Hematopoietic multipotent progenitor cell treated with erythropoietin and hydrocortisone succinate and interleukin-3 and kit ligand, for 4 days (in vitro differentiated cells): ENCODE measurements at places on chromosomes 3 and 15.
A peak's percentile ranks its signal among the peaks of the same experiment; 100 is the strongest.

DNA sequence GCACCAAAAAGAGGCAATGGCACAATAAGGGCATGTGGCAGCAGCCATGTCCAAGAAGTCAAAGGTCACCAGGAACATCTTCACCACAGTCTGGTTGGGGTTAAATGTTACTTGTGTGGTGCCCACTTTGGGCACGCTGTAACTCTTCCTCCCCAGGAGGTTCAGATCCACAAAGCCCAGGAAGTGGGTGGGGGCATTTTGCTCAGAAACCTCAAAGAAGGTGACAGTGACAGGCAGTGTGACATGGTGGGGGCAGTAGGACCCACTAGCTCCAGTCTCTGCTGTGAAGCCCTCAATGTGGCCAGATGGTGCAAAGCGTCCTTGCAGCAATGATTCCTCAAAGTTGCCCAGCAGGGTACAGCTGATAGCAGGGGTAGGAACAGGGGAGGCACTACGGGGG is 5.8 kb downstream of the ZNF80 start:
- DNase-seq: no peak

- DNase-seq: peak; percentile 90
Measured at GRCh38 chr3:16546186-16547010, 32.9 kb upstream of the RFTN1 start.

DNA sequence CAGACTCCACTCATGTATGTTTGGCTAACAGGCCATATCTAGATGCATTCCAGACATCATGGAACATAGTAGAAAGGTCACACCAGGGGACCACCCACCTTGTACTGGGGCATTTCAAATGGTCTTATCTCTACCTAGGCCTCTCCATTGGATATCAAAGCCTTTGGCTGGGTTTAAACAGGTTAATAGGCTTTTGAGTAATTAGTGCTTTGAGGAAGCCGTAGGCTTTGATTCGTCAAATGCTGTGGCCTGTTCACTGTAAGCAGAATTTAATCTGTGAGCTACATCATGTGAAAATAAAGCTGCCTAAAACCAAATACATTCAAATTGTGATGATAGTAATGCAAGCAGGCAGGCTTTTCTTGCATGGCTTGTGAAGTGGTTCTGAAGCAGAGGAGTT is 129.5 kb downstream of the ST8SIA2 start:
- DNase-seq: no peak

- peak; percentile 27 for DNase-seq
Measured at GRCh38 chr15:90557186-90558084, 27.7 kb downstream of the CRTC3 start.

GRCh38 chr15:49492830-49493229 is 69.8 kb downstream of the FGF7 start:
- peak; percentile 18 for DNase-seq

- DNase-seq: no peak
Measured at GRCh38 chr3:97464035-97464434, 300.5 kb upstream of the ARL6 start.

GRCh38 chr3:154872074-154872473 is 208.0 kb upstream of the MME start:
- DNase-seq: no peak

- peak; percentile 71 for DNase-seq
Measured at GRCh38 chr15:64222573-64223366, 59.9 kb upstream of the PPIB start.

GRCh38 chr3:45473841-45474240 is 85.5 kb downstream of the LARS2 start:
- no peak for DNase-seq

GRCh38 chr3:64093825-64094712 is 70.8 kb upstream of the PSMD6 start:
- no peak for DNase-seq

DNA sequence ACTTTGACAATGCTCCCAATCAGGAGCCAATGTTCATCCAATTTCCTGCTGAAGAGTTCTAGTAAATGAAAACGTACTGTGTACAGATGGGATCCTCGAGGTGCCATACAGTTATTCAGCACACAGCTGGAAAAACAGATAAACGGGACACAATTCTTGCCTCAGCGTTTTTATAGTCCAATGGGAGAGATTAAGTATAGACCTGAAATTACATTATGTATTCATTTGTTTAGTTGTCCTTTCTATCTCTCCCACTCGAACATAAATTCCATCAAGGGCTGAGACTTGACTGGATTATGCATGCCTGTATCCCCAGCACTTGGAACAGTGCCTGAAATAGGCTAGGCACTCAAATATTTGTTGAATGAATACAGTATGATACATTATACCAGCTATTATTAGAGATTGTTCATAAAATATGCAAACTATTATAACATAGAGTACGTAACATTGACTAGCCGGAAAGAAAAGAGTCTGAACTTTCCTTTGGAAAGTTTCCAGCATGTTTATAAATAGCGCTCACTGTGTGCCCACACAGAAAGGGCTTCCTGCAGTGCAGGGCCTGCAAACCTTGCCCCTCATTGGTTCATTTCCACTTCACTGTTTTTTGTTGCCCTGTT is 27.4 kb upstream of the SNTN start:
- no peak for DNase-seq

GRCh38 chr15:70703096-70703878 is 60.1 kb downstream of the UACA start:
- no peak for DNase-seq

DNA sequence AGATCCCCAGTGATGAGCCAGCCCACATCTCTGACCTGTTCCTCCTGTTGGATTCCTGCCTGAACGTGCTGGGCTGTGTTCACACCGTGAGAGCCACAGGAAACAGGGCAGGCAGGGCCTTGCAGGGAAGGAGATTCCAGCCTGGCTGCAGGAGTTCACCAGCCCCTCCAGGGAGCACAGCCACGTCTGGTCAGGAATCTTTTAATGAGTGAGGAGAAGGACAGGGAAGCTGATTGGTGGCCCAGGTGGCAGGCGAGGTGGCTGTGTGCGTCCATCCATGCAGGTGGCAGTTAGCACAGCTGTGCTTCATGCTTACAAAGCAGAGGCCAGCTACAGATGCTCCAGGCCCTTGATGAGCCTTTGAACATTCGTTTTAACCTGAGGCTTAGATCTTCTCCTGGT is 10.5 kb downstream of the LRRK1 start:
- no peak for DNase-seq

DNA sequence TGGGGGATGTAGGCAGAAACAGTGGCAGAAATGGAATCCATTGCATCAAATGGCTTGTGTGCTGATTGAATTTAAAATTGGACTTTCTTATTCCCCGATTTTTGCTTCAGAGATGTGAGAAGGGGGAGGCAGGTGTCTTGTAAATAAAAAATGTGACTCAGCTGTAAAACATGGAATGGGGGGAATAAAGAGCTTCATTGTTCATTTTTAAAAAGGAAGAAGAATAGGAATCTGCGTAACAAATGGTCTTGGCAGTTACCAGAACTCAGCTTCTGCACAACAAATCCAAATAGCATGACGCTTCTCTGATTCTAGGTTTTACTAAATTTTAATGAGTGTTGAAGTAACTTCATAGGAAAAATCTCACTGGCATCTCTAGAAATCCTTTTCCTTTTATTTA is 323.9 kb upstream of the GBE1 start:
- no peak for DNase-seq

GRCh38 chr15:42110367-42110766 is 16.0 kb upstream of the PLA2G4D start:
- no peak for DNase-seq

- DNase-seq: no peak
Measured at GRCh38 chr3:127106456-127106855, 86.5 kb upstream of the PRR23E start.

DNA sequence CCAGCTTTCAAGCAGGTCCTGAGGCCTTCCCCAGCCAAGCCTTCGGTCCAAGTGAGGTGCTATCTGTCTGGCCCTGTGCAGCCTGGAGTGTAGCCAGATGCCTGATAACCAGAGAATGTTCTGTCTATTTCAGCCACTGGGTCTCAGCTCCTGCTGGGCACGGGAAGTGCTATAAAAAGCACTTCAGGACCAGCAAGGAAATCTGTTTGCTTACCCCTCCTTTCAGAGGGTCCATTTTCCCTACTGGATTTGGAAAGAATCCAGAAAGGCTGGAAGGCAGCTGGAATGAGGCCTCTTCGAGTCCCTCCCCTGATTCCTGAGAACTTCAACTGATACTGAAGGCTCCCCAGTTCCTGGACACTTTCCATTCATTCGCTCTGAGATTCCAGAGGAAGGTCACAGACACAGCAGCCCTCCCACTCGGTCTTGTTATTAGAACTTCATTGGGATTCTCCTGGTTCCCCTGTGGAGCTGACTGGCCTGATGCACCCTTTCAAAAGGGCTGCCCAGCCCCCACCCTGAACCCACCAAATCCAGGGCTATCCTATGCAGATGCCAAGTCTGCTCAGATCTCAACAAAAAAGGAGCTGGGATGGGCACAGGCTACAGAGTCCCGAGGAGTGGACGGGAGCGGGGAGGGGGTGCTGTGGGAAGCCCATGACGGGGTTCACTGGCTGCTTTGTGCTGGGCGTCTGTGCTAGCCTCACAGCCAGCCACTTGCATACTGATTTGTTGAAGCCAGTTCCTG is 70.4 kb downstream of the UMPS start:
- DNase-seq: peak; percentile 18

DNA sequence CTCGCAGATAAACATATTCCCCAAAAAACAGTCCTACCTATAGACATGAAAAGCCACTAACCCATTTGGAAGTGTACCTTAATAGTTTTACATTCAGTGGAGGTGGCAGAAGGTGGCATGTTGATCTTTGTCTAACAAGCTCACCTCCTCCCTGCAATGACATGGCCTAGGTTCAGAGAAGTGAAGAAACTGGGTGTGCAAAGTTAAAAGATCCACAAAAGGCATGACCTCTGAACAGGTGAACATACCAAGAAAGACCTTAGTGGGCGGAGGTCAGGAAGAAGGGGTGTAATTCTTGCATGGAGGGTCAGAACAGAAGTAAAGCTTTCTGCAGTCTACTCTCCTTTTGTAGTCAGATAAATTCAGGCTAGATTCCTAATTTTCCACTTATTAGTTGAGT is 822 bp downstream of the MRPL3 start:
- DNase-seq: peak; percentile 26

- DNase-seq: no peak
Measured at GRCh38 chr3:155991212-155991611, 120.8 kb downstream of the GMPS start.

GRCh38 chr3:39144095-39144747 is 9.2 kb downstream of the CSRNP1 start:
- DNase-seq: no peak

- DNase-seq: peak; percentile 61
Measured at GRCh38 chr15:91515188-91515754, 338.2 kb upstream of the SLCO3A1 start.

DNA sequence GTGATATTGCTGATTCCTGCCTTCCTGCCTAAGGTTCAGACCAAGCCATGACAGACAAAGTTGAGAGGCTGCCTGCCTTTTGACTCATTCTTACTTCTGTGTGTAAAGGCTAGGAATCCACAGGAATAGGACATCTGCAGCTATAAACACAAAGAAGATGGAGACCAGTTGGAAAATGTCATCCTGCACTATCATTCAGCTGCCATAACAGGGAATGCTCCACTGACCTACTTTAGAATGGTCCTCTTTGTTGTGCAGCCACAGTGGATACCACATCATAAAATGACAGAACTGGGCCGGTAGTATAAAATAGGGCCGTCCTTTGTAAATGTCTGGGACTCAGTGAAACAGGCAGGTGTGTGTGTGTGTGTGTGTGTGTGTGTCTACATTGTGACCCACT is 75.1 kb downstream of the STAC start:
- no peak for DNase-seq

- DNase-seq: no peak
Measured at GRCh38 chr3:180116203-180116602, 79.5 kb upstream of the PEX5L start.

GRCh38 chr3:127911421-127911931 is 3.6 kb upstream of the KBTBD12 start:
- DNase-seq: peak; percentile 79

DNA sequence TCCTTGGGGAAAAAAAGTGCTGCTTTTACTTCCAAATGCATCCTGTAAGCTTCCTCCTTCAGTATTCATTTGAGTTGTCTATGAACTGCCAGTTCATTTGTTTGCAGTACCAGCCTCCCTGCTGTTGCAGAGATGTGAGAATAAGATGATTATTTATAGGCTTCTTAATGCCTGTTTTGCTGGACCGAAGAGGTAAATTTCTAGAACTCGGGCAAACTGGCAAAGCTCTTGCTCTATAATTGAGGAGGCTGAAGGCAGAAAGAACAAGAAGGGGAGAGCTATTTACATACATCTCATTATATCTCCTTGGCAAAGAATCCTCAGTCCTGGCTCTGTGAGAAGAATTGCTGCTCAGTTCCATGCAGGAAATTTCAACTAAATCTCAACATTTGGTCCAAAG is 790.4 kb downstream of the GRM7 start:
- DNase-seq: no peak

DNA sequence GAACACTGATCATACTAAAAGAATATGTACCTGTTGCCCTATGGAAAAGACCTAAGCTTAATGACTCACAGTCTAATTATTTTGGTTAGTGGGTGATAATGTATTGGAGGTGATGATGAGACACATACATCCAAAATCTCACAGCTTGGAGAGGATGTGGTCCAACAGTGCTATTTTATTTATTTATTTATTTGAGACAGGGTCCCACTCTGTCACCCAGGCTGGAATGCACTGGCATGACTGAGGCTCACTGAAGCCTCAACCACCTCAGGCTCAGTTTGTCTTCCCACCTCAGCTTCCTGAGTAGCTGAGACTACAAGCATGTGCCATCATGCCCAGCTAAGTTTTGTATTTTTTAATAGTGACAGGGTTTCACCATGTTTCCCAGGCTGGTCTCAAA is 35.0 kb downstream of the LPP start:
- no peak for DNase-seq

- no peak for DNase-seq
Measured at GRCh38 chr3:189655617-189656016, 24.4 kb downstream of the TP63 start.
